ENCODE measurements at places on chromosomes 1 and 21. TPM values are rescaled to one million over a fixed set of nuclear protein-coding genes. Genes with fewer than 3 reads are reported as not detected.

CMPK1 gene
- 144 TPM for polyA plus RNA-seq

TRIM45 gene
- 1.4 TPM for polyA plus RNA-seq

NCAM2 gene
- polyA plus RNA-seq: 2.4 TPM

C1orf56 gene
- 17.7 TPM for polyA plus RNA-seq

CNR2 gene
- polyA plus RNA-seq: not detected

OR10X1 gene
- not detected for polyA plus RNA-seq

NPR1 gene
- polyA plus RNA-seq: 0.19 TPM

ASTN1 gene
- polyA plus RNA-seq: not detected

TBX19 gene
- polyA plus RNA-seq: 1.1 TPM

FCAMR gene
- not detected for polyA plus RNA-seq

TAS1R2 gene
- polyA plus RNA-seq: not detected

ICOSLG gene
- not detected for polyA plus RNA-seq

EPHB2 gene
- 2.0 TPM for polyA plus RNA-seq

CHI3L1 gene
- not detected for polyA plus RNA-seq

USH2A gene
- 0.01 TPM for polyA plus RNA-seq

LRRC52 gene
- polyA plus RNA-seq: not detected

GPR153 gene
- 0.84 TPM for polyA plus RNA-seq

NR1I3 gene
- 0.70 TPM for polyA plus RNA-seq

ZNF593OS gene
- 0.81 TPM for polyA plus RNA-seq

KCNJ9 gene
- not detected for polyA plus RNA-seq

SELP gene
- polyA plus RNA-seq: not detected

HSPB7 gene
- 111 TPM for polyA plus RNA-seq

TNFRSF4 gene
- polyA plus RNA-seq: not detected

RGS8 gene
- not detected for polyA plus RNA-seq

SLC30A1 gene
- polyA plus RNA-seq: 22.7 TPM

ZYG11A gene
- 0.04 TPM for polyA plus RNA-seq

GRIK1 gene
- polyA plus RNA-seq: not detected

KCNK2 gene
- polyA plus RNA-seq: 69.2 TPM

UBASH3A gene
- not detected for polyA plus RNA-seq

RASAL2 gene
- 9.5 TPM for polyA plus RNA-seq

NHLH1 gene
- polyA plus RNA-seq: 0.31 TPM

PCBP3 gene
- polyA plus RNA-seq: 1.3 TPM

FGGY gene
- 12.8 TPM for polyA plus RNA-seq

SLC19A2 gene
- 2.6 TPM for polyA plus RNA-seq

ACTA1 gene
- polyA plus RNA-seq: not detected

CD5L gene
- polyA plus RNA-seq: not detected

DNAJC6 gene
- 2.5 TPM for polyA plus RNA-seq

SCAF4 gene
- 19.4 TPM for polyA plus RNA-seq

VANGL2 gene
- polyA plus RNA-seq: not detected

IGFN1 gene
- not detected for polyA plus RNA-seq

NLRP3 gene
- 0.84 TPM for polyA plus RNA-seq

KCNA2 gene
- polyA plus RNA-seq: not detected

TFF2 gene
- polyA plus RNA-seq: not detected

RWDD3 gene
- polyA plus RNA-seq: 25.4 TPM

ELAPOR1 gene
- 1.2 TPM for polyA plus RNA-seq

CHODL gene
- polyA plus RNA-seq: not detected

LAD1 gene
- not detected for polyA plus RNA-seq

HPCAL4 gene
- polyA plus RNA-seq: not detected

Data from GM23248 (cell line).